ENCODE measurements at places on chromosomes 6 and 20. TPM values are rescaled to one million over a fixed set of nuclear protein-coding genes. Genes with fewer than 3 reads are reported as not detected.

PRICKLE4 gene
- 3.1 TPM for total RNA-seq

FOXA2 gene
- not detected for total RNA-seq

OXT gene
- total RNA-seq, result not detected

RPS18 gene
- total RNA-seq, result 2,414 TPM

SIRPB1 gene
- total RNA-seq, result 0.77 TPM

NKX2-2 gene
- total RNA-seq, result not detected
